Amygdala (tissue), 56 donors: ENCODE measurements at places on chromosomes 13 and 19.
A peak's percentile ranks its signal among the peaks of the same experiment; 100 is the strongest.

DNA sequence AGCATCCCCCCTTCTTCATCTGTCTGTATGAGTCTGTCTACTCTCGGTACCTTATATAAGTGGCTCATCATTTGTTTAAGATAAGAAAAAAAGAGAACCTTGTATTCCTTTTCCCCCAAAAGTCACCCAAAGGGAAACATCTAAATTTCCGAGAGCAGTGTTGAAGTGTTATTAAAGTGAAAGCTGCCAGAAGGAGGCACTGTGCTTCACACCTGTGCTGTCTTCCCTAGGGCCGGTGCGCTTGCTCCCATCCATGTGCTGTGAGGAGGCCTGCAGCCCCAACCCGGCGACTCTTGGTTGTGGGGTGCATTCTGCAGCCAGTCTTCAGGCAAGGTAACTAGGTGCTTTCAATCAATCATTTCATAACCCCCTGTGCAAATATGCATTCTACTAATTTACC, 97.5 kb downstream of the TNFRSF19 start:
- DNase-seq = no peak

GRCh38 chr13:37984357-37984756, 114.8 kb upstream of the TRPC4 start:
- DNase-seq = no peak

- DNase-seq = peak; percentile 23
Observed at GRCh38 chr13:59750860-59751259, 412.9 kb downstream of the DIAPH3 start.

DNA sequence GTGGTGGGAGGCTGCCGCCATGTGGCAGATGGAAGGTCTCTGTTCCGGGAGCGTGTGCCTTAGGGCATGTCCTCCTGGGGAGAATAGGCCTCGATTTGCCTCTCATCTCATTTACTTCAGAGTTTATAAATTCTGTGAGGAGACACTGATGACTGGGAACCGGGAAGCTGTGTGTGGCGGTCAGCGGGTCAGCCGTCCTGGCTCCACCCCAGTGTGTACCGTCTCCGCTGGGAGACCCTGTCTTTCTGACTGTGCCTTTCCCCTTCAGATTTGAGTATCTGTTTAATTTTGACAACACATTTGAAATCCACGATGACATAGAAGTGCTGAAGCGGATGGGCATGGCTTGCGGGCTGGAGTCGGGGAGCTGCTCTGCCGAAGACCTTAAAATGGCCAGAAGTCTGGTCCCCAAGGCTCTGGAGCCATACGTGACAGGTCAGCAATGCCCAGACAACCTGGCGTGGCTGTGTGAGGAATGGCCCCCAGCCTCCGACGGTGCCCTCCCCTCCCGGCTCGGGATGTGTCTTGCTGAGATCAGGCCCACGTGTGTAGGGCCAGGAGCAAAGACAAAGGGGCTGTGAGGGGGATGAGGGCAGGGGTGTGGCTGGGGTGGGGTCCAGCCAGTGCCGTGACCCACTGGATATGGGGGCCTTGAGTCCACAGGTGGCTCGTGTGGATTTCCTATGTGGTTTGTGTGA, 21.6 kb downstream of the ATP4B start:
- DNase-seq = no peak

DNA sequence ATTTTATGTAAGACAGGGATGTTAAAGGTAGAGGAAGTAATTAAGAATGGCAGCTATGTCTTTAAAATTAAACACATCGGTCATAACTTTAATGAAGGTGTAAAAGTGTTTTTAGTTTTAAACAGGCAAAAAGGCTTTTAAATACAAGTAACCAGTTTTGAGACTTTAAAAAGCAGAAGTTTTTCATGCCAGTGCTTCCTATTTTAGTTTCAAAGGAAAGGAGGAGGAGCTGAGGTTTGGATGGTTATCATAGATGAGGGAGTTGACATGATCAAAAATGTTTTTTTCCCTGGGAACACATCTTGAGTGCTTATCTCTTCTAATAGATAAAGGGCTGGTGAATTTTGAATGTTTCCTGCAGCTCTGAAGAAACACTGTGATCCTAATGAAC, 42.9 kb downstream of the LRCH1 start:
- no peak for DNase-seq

DNA sequence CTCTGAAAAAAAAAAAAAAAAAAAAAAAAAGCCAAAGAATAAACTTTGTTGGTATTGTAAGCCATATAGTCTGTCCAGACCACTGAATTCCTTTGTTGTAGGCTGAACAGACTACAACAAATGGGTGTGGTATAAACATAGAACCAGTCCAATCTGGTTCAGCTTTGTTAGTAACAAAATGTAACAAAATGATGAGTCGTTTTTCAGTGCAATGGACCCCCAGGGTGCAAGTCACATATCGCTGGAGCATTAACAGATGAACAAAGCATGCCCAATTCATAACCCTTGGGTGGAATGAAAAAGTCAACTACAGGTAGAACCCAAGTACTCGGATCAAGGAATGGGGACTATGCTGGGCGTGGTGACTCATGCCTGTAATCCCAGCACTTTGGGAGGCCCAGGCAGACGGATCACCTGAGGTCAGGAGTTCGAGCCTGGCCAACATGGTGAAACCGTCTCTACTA, 13.6 kb upstream of the FCHO1 start:
- DNase-seq = no peak

GRCh38 chr19:32199501-32200040, 145.8 kb upstream of the ZNF507 start:
- DNase-seq = no peak

DNA sequence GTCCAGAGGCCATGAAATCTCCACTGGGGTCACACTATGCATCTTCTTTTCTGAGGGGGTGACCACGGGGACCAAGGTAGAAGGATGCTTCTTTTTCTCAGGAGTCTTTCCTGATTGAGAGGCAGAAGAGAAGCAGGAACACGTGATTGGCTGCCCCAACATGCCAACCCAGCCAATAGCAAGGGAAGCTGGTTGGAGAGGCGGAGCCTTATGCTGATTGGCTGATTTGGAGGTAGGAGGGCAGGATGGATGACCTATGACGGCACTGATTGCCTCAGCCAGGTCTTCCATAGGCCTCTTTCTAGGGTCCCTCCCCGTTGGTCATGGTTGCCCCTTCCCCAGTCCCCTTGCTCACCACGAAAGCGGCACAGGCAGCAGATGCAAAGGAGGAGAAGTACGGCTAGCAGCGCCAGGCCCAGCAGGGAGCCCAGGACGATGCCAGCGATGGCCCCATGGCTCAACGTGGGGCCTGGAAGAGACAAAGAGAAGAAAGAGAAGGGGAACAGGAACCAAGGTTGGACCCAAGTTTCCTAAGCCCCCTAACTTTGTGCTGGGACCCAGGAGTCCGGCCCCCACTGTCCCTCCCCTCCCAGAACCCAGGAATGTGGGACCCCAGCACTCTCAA, 8.0 kb downstream of the VSIG10L start:
- DNase-seq = no peak

DNA sequence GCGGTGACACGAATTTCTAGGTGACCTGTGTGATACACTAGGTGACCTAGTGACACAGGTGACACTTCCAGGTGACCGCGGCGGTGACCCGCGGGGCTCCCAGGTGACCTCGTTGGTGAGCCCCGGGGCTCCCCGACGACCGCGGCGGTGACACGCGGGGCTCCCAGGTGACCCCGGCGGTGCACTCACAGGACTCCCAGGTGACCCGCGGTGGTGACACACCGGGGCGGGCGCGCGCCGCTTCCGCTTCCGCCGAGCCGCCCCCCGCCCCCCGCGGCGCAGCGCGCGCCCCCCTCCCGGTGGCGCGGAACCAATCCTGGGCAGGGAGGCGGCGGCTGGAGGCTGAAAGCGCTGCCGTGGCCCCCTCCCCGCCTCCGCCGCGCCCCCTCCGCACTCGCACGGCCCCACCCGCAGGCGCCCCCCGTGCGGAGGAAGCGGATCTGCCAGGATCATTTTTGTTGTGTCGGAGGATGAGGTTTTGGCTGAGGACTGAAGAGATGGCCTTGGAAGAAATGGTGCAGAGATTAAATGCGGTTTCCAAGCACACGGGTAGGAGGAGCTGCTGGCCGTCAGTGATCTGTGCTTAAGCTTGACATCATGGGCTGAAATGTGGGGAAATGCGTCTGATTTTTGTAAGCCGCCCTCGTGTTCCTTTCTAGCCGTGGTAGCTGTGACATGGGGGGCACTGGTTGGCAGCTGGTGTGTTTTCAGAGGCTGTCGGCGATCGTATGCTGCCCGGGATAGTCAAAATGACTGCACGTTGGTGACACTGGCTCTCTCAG, at the start of gene MCF2L:
Gene MCF2L, plus strand, starts transcription at position 305 of the 782 bp plus-strand sequence. Its CDS starts 166 bp downstream, at position 471.
- DNase-seq = no peak

DNA sequence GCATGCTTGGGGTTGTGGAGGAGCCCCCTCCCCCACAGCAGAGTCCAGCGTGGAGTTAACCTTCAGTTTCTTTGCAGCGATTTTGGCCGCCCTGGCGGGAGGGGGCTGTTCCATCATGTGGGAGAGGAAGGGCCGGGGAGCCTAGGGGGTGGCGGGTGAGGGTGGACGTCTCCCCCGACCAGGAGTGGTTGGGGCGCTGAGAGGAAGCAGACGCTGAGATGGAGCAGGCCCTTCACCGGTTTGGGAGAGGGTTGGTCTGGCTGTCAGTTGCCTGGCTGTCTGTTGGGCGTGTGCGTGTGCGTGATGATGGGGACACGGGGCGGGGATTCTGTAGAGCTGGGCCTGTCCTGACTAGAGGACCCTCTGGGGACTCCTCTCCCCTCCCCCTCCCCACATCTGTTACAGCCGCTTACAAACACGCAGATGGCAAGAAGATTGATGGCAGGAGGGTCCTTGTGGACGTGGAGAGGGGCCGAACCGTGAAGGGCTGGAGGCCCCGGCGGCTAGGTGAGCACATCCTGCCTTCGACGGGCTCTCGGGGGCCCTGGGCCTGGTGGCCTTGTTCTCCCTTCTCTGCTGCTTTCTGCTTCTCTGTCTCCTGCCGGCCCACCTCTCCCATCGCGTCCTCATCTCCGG, 9.8 kb upstream of the LIN7B start:
- DNase-seq = no peak

- no peak for DNase-seq
Observed at GRCh38 chr13:44230071-44230470, 143.6 kb upstream of the SERP2 start.

DNA sequence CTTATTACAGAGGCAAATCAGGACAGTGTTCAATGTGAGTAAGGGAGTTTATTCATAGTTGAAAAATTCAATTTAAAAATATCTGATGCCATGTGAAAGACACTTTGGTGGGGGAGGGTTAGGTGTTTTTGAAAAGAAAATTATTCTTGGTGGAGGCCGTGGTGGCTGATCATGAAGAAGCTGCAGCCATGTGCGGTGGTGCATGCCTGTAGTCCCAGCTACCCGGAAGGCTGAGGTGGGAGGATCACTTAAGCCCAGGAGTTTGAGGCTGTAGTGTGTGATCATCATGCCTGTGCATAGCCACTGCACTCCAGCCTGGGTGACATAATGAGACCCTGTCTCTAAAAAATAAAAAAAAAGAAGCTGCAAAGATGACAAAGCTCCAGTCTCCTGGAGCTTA, 28.6 kb downstream of the WDFY2 start:
- DNase-seq = no peak

DNA sequence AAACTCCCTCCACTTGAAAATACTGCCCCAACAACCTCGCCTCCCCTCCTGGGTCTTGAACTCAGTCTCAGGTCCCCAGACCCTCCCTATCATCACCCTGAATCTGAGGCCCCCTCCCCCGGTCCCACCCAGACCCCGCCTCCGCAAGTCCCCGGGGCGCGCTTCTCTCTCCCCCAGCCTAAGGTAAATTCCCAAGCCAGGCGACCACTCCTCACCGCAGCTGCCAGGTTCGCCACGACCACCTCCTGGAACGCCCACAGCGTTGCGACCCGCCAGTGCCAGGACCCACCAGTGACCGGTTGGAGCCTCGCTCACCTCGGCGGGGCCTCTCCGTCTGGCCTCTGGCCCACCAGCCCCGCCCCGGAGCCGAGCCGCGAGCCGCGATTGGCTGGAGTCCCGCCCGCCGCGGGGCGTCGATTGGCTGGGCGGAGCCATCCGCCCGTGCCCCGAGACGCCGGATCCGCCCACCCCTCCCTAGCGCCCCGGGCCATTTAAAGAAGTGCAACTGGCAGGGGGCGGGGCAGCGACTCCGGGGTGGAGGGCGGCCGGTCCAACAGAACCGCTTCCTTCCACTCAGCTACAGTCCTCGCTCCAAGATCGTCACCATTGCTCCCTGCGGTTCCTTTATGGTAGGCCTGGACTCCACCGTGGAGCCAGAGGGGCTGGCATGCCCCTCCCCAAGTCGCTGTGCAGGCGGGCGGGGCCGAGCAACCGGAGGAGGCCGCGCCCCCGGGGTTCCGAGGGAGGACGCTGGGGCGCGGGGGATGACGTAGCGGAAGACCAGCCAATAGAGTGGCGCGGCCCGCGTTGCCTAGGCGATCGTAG, at the start of gene SERTAD3:
Gene SERTAD3, minus strand, starts transcription at position 336 of the 825 bp plus-strand sequence. CDS start 2,255 bp downstream, outside the sequence.
- peak; percentile 99 for DNase-seq

DNA sequence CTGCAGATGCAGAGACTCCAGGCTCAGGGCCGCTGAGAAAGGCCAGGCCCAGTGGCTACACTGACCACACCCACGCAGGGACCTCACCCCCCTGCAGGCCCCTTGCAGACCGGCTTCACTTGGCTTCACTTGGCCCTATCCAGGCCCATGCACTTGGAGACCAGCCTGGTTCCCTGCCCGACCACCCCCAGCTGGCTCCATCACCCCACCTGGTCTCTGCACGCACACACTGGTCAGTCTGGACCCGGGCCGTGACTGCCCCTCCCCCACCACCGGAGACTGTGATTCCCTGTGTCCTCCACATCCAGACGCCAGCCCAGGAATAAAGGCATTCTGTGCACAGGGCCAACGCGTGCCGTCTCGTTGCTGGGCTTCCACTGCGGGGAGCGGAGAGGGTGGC, 4.9 kb upstream of the EBI3 start:
- peak; percentile 15 for DNase-seq

DNA sequence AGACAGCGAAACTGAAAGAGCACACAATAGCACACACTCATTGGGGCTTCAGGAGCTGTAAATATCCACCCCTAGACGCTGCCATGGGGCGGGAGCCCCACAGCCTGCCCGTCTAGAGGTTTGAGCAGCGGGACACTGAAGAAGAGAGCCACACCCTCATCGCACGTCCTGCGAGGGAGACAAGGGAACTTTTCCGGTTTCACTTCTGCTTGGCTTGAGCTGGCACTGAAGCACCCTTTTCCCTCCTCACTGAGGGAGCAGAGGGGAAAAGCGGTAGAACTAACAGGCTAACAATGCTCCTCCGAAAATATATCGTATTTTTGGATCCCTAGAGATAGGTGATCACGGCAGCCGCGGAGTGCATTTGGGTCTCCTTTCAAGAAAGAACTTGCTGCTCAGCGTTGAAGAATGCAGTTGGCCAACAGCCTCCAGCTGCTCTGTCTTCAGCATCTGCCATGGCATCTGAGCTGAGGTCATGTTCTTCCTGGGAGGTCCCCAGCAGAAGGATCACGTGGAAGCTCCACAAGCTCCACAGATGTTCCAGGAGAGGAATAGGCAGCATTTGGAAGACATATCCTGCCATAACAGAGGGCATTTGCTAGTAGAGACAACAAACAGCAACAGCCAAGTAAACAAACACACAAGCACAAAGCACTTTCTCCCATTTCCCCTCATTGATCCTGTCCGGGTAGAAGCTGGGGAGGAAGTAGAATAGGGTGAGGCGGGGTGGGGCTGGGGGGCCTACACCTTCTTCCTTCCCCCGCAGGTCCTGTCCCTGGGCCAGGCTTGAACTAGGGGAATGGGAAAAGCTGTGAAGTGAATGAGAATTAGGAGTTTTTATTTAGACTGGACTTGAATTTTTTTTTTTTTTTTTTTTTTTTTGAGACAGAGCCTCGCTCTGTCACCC, 44.8 kb upstream of the ALOX5AP start:
- peak; percentile 25 for DNase-seq

GRCh38 chr13:40433577-40433976, 232.9 kb downstream of the FOXO1 start:
- DNase-seq = no peak
